CD8-positive, alpha-beta memory T cell (primary cell): ENCODE measurements at places on chromosomes 16 and 17. TPM values are rescaled to one million over a fixed set of nuclear protein-coding genes. Genes with fewer than 3 reads are reported as not detected.

CMTM2 gene
- total RNA-seq = 0.22 TPM

ZNF747 gene
- total RNA-seq = 17.0 TPM

CA7 gene
- total RNA-seq = not detected

KRTAP4-12 gene
- not detected for total RNA-seq

TMEM238L gene
- total RNA-seq = not detected

KRTAP1-5 gene
- not detected for total RNA-seq

DNA sequence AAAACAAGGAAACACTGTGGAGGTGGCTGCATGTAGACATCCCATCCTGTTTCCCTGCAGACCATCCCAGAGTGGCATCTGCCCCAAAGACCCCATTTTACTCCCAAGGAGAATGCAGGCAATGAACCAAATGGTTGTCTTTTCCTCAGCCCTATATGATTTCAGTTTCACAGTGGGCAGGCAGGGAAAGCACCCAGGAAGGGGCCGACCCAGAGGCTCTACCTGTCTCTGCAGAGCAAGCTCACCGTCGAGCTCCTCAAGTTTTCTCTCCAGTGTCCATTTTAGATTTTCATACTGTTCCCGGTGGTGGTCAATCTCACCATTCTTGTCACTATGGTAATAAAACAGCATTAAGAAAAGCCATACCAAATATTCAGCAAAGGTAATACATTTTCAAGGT lies 14.6 kb downstream of the CCDC57 start:
- no peak for DNase-seq
- peaks cover 33% of the 10 kb centered on the region for H3K4me1 ChIP-seq
- no peak overlapping the region for H3K4me3 ChIP-seq
- H3K27ac ChIP-seq = no peak overlapping the region
